ENCODE measurements at places on chromosomes 3 and 15. TPM values are rescaled to one million over a fixed set of nuclear protein-coding genes. Genes with fewer than 3 reads are reported as not detected.

GPR62 gene
- total RNA-seq: 0.12 TPM

FGD5 gene
- total RNA-seq: 0.37 TPM

FEZF2 gene
- total RNA-seq: not detected

ACKR4 gene
- 1.5 TPM for total RNA-seq

KNG1 gene
- total RNA-seq: not detected

SOX14 gene
- not detected for total RNA-seq

GPX1 gene
- 234 TPM for total RNA-seq

NOX5 gene
- total RNA-seq: 0.25 TPM

CGNL1 gene
- 1.5 TPM for total RNA-seq

FBXO22 gene
- total RNA-seq: 67.6 TPM

RSRC1 gene
- 87.7 TPM for total RNA-seq

GHRL gene
- 0.25 TPM for total RNA-seq

FRMD5 gene
- total RNA-seq: 11.1 TPM

SORD gene
- total RNA-seq: 12.2 TPM

HCLS1 gene
- 2.5 TPM for total RNA-seq

SCG3 gene
- total RNA-seq: not detected

CD200 gene
- 0.44 TPM for total RNA-seq

ZNF106 gene
- 97.6 TPM for total RNA-seq

ITGA11 gene
- total RNA-seq: 2.8 TPM

ISLR2 gene
- total RNA-seq: 0.25 TPM

SCAP gene
- 73.6 TPM for total RNA-seq

CMTM8 gene
- total RNA-seq: 0.12 TPM

CNOT10 gene
- total RNA-seq: 23.2 TPM

PRR23C gene
- total RNA-seq: not detected

ANO10 gene
- 90.9 TPM for total RNA-seq

FBLN2 gene
- 18.0 TPM for total RNA-seq

SLC38A3 gene
- not detected for total RNA-seq

SENP8 gene
- 2.7 TPM for total RNA-seq

RBPMS2 gene
- under 0.01 TPM for total RNA-seq

KCNMB2 gene
- 0.87 TPM for total RNA-seq

RPL32 gene
- 623 TPM for total RNA-seq

A4GNT gene
- not detected for total RNA-seq

CHL1 gene
- under 0.01 TPM for total RNA-seq

PLSCR5 gene
- not detected for total RNA-seq

CDCP1 gene
- total RNA-seq: 27.7 TPM

ARPP21 gene
- total RNA-seq: not detected

TRH gene
- total RNA-seq: not detected

RSL24D1 gene
- total RNA-seq: 136 TPM

PATL2 gene
- total RNA-seq: 0.62 TPM

MORC1 gene
- total RNA-seq: not detected

IFT57 gene
- 79.2 TPM for total RNA-seq

GRAMD2A gene
- 0.33 TPM for total RNA-seq

COL6A5 gene
- total RNA-seq: under 0.01 TPM

SEC61A1 gene
- total RNA-seq: 403 TPM

SLMAP gene
- 53.5 TPM for total RNA-seq

SUCLG2 gene
- 79.8 TPM for total RNA-seq

ERC2 gene
- total RNA-seq: 0.75 TPM

GOLGA8T gene
- total RNA-seq: not detected

STRA6 gene
- total RNA-seq: 4.5 TPM

CAPN3 gene
- 0.44 TPM for total RNA-seq

CHRFAM7A gene
- 1.4 TPM for total RNA-seq

IL16 gene
- total RNA-seq: 0.22 TPM

OXSM gene
- 14.4 TPM for total RNA-seq

Data from uterine smooth muscle cell (primary cell).